ENCODE measurements at places on chromosomes 2 and 18.

GRCh38 chr18:35241448-35241804, 592 bp downstream of the ZNF397 start:
- no peak for DNase-seq

GRCh38 chr2:202479090-202479489, 103.0 kb downstream of the BMPR2 start:
- no peak for DNase-seq

GRCh38 chr18:23077493-23078256, 57.6 kb upstream of the CABLES1 start:
- DNase-seq: no peak

- DNase-seq: no peak
Observed at GRCh38 chr18:31015715-31016434, 26.7 kb downstream of the DSC3 start.

DNA sequence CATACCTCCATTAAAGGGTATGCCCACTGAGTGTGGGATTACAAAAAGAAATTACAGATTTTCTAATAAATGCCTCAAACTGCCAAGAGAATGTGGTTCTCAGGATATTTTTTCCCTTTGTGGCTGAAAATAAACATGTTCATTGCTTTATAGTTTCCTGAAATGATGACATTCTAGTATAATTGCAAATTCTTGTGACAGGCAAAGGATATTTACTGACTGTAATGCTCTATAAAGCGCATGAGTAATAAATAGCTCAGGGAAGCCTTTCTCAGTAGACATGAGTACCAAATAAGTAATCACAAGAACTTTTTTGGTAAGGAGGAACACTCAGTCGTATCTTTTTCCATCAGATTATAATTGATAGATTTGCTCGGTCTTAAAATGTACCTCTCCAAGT, 72.3 kb downstream of the FTCDNL1 start:
- no peak for DNase-seq
